ENCODE measurements at places on chromosomes 5 and 9. TPM values are rescaled to one million over a fixed set of nuclear protein-coding genes. Genes with fewer than 3 reads are reported as not detected.
A peak's percentile ranks its signal among the peaks of the same experiment; 100 is the strongest.

- no peaks in the 10 kb centered on the region for H3K4me1 ChIP-seq
- H3K4me3 ChIP-seq = no peak overlapping the region
- H3K36me3 ChIP-seq = peaks cover 6% of the 10 kb centered on the region
- no peak for DNase-seq
- H3K27me3 ChIP-seq = no peaks in the 10 kb centered on the region
Measured at GRCh38 chr9:98736226-98736625, 27.5 kb upstream of the GABBR2 start.

DNA sequence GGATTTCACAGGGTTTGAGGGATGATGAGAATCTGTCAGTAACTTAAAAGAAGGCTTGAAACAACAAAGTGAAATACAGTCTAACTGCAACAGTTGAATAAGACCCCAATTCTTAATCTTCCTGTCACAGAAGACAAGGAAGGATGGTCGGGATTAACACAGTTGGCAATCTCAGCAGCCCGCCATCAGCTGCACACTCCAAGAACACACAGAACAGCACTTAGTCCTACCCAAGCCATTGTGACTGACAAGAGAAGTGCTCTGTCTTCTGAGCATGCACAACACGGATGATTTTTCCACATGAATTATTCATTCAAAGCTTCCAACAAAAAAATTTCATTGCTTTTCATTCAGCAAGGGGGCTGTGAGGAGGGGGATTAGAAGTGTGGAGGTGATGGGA is 576.1 kb downstream of the TLE4 start:
- DNase-seq = no peak
- H3K27ac ChIP-seq = no peak overlapping the region
- no peaks in the 10 kb centered on the region for H3K27me3 ChIP-seq
- no peaks in the 10 kb centered on the region for H3K4me1 ChIP-seq

GRCh38 chr5:4862500-4862899 is 277.6 kb upstream of the ADAMTS16 start:
- H3K27ac ChIP-seq = no peak overlapping the region
- DNase-seq = no peak
- H3K27me3 ChIP-seq = no peaks in the 10 kb centered on the region
- no peaks in the 10 kb centered on the region for H3K36me3 ChIP-seq
- H3K4me3 ChIP-seq = no peak overlapping the region
- H3K4me1 ChIP-seq = no peaks in the 10 kb centered on the region

DNA sequence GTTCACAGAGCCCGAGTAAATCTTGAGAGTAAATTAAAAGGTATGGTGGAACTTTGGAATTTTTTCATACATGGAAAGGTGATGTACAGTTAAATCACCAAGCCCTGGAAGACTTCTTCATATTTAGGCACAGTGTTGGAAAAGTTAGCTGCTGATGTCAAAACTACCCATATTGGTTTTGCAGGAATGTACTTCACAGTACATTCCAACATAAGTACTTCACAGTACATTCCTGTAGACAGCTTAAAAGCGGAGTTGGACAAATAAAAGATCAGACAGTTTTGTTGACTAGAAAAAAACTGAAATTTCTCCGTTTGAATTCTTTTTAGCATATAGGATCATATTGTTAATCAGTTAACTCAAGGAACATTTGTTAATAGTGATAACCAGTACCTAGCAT is 1.8 kb downstream of the RANBP17 start:
- no peak overlapping the region for H3K27ac ChIP-seq
- no peaks in the 10 kb centered on the region for H3K36me3 ChIP-seq
- no peak overlapping the region for H3K4me3 ChIP-seq
- no peaks in the 10 kb centered on the region for H3K27me3 ChIP-seq
- DNase-seq = peak; percentile 80
- peaks cover 11% of the 10 kb centered on the region for H3K4me1 ChIP-seq

DNA sequence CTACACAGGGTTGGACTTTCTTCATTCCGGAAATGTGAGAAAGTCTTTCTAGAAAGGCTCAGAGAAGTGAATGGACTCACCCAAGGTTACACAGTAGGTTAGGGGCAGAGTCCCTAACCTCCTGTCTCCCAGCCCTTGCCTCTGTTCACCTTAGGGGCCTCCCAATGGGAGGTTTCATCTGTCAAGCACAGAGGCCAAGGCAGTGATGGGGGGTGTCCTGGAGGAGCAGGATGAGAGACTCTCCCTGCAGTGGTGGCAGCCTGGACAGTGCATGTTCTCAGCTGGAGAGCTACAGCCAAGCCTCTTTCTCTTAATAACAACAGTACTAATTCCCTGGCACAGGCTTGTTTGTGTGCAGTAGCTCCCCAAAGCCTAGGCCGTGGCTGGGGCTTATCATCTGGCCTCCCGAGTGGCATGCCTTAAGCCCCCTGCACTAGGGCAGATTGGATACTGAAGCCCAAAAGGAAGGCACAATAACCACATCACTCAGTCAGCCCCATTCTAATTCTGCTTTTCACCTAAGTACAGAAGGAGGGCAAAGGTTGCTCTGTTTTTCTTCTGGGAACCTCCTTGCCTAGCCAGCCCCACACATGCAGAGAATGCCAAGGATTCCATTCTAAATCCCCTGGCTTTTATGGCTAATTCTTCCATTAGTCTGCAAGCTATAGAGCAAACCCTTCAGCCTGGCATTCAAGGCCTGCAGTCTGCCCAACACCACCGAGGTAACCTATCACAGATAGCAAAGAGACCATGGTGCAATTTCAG is 50.2 kb upstream of the XPA start:
- no peak overlapping the region for H3K4me3 ChIP-seq
- no peaks in the 10 kb centered on the region for H3K36me3 ChIP-seq
- no peak overlapping the region for H3K27ac ChIP-seq
- DNase-seq = no peak

GRCh38 chr5:103560826-103561225 is 1.8 kb downstream of the NUDT12 start:
- no peaks in the 10 kb centered on the region for H3K36me3 ChIP-seq
- DNase-seq = no peak
- no peaks in the 10 kb centered on the region for H3K27me3 ChIP-seq
- no peak overlapping the region for H3K4me3 ChIP-seq
- H3K27ac ChIP-seq = no peak overlapping the region

DNA sequence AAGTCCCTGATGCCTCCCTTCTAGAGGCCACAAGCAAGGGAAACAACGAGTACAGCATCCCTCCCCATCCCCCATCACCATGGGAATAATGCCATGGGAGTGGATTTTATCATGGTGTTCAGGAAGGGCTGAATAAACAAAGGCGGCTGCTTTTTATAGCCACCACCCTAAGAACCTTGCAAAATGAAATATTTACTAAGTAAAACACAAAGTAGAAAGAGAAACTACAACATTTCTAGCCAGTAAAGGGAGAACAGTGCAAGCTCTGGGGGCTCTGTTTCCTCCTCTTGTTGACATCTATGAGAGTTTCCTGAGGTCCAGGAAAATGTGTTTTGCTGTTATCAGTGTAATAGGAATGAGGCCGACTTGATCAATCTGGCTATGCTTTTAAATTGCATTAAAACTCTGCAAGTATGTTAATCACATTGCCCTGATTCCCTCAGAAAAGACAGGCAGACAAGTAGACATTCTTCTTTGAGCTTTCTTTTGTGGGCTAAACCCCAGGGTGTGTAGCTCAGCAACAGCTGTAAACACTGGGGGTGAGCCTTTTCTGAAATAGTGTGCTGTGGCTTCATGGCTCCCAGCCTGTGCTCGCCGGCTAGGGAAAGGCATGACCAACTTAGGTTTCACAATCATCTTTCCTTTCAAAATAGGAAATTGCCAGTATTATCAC is 31.1 kb downstream of the SV2C start:
- DNase-seq = no peak
- no peak overlapping the region for H3K27ac ChIP-seq

Gene BARHL1
- total RNA-seq = not detected

DNA sequence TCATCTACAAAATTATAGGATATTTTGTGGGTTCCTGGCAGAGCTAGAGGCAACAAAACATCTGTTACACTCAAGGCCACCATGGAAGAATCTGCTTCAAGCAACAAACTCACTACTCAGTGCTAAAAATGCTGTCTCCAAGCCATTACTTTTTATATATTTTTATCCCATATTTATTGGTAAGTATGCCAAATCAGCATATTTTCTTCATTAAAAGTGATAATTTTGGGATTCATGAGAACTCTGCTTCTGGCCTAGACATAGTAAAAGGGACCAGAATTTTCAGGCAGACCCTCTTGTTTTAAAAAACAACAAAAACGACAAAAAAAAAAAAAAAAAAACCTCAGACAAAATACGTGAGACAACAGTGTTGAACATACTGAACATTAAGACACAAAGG is 236.0 kb downstream of the EDIL3 start:
- no peak for DNase-seq
- no peaks in the 10 kb centered on the region for H3K4me1 ChIP-seq
- no peaks in the 10 kb centered on the region for H3K36me3 ChIP-seq
- no peaks in the 10 kb centered on the region for H3K27me3 ChIP-seq
- no peak overlapping the region for H3K27ac ChIP-seq
- H3K4me3 ChIP-seq = no peak overlapping the region

DNA sequence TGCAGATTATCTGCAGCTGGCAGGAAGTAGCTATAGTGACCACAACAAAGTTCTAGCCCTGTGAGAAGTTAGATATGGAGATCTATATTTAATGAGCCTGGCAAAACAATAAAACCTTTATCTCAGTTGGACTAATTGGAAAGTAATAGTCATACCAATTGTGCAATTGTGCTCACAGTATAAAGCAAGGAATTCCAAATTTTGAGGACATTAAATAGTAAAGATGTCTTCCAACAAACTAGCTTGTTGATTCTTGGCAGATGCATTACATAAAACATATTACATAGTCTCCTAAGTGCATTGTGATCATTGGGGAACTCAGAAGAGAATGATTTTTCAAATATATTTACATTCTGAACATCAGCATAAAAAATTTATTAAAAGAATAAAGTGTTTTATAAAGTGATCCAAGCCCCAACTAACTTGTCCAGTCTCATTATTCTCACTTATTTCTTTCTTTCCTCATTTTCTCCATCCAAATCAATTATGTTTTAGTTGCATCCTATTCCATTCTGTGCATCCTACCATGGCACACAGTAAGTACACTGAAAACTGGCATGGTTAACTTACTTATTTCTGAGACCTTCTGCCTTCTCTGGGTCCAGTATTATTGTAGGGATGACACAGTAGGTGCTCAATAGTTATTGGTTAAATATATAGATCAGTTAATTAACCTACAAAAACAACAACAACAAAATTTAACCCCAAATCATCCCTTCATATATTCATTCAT is 977.2 kb upstream of the NUDT12 start:
- no peak overlapping the region for H3K27ac ChIP-seq
- no peaks in the 10 kb centered on the region for H3K36me3 ChIP-seq
- H3K27me3 ChIP-seq = no peaks in the 10 kb centered on the region
- H3K4me1 ChIP-seq = no peaks in the 10 kb centered on the region
- DNase-seq = no peak
- H3K4me3 ChIP-seq = no peak overlapping the region

DNA sequence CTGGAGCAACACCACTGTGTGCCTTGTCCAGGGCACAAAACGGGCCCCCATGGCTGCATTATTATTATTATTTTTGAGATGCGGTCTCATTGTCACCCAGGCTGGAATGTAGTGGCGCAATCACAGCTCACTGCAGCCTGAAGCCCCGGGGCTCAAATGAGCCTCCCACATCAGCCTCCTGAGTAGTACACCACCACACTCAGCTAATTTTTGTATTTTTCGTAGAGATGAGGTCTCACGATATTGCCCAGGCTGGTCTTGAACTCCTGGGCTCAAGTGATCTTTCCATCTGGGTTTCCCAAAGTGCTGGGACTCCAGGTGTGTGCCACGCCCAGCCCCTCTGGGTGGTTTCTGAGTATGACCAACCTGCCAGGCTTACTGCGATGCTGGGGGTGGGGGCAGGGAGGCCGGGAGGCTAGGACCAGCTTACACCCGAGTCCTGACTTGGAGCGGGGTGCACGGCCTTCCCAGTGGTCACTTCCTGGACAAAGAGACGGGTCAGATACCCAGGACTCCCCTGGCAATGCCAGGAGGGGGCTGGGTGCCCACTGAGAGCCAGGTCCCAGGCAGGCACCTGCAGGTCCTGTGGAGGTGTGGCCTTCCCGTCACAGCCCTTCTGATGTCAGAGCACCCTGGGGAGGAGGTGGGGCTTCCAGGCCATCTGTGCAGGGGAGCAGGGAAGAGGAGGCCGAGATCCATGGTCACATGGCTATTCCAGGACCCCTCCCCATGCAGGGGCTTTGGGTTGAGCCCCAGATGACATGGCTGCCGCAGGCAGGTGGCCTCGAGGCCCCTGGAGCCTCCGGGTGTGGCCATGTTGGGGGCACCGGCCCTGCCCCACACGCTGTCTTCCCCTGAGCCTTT is 8.3 kb upstream of the NRARP start:
- peak; percentile 87 for DNase-seq
- no peak overlapping the region for H3K4me3 ChIP-seq
- H3K27ac ChIP-seq = no peak overlapping the region

Gene PDLIM4
- total RNA-seq = 47.7 TPM

GRCh38 chr9:116539549-116539948 is 147.6 kb upstream of the TRIM32 start:
- no peak overlapping the region for H3K27ac ChIP-seq
- H3K4me3 ChIP-seq = no peak overlapping the region
- no peak for DNase-seq
- no peaks in the 10 kb centered on the region for H3K27me3 ChIP-seq
- H3K36me3 ChIP-seq = no peaks in the 10 kb centered on the region
- peaks cover 15% of the 10 kb centered on the region for H3K4me1 ChIP-seq

- H3K27ac ChIP-seq = no peak overlapping the region
- H3K27me3 ChIP-seq = peaks cover 5% of the 10 kb centered on the region
- H3K4me1 ChIP-seq = no peaks in the 10 kb centered on the region
Measured at GRCh38 chr9:15116130-15116580, 190.9 kb downstream of the TTC39B start.

Gene IFNB1
- not detected for total RNA-seq

- H3K4me3 ChIP-seq = no peak overlapping the region
- no peak for DNase-seq
- H3K4me1 ChIP-seq = no peaks in the 10 kb centered on the region
- H3K27me3 ChIP-seq = no peaks in the 10 kb centered on the region
- no peaks in the 10 kb centered on the region for H3K36me3 ChIP-seq
Measured at GRCh38 chr5:138148811-138149210, 9.6 kb upstream of the NME5 start.

Gene IL31RA
- total RNA-seq = not detected

Gene ECSCR
- total RNA-seq = not detected

- H3K36me3 ChIP-seq = no peaks in the 10 kb centered on the region
- no peak overlapping the region for H3K4me3 ChIP-seq
- no peaks in the 10 kb centered on the region for H3K4me1 ChIP-seq
- peak; percentile 48 for DNase-seq
- peaks cover 39% of the 10 kb centered on the region for H3K27me3 ChIP-seq
Measured at GRCh38 chr9:131012396-131012917, 3.5 kb downstream of the LAMC3 start.

Gene ANKRD31
- total RNA-seq = 0.29 TPM

GRCh38 chr5:73303148-73304079 is 130.4 kb downstream of the TMEM174 start:
- DNase-seq = no peak
- peaks cover 14% of the 10 kb centered on the region for H3K27me3 ChIP-seq
- peaks cover 17% of the 10 kb centered on the region for H3K4me1 ChIP-seq
- no peaks in the 10 kb centered on the region for H3K36me3 ChIP-seq
- no peak overlapping the region for H3K27ac ChIP-seq

Measured in osteoblast (primary cell).